ENCODE measurements at places on chromosomes 13 and 19.

GRCh38 chr13:66981912-66982311 lies 248.2 kb downstream of the PCDH9 start:
- no peak for DNase-seq

DNA sequence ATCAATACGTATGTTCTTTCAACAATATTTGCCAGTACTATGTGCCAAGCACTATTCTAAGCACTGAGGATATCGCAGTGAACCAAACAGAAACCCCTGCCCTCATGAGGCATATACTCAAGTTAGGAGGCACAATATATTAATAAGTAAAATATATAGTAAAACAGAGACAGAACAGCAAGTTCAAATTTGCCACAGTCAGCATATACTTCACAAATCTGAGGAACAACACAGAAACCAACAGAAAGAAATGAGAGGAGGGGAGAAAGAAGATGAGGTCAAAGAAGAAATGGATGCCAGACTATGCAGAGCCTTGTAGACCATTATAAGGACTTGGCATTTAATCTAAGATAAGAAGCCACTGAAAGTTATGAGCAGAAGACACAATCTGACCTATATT lies 59.9 kb downstream of the KATNAL1 start:
- no peak for DNase-seq

- no peak for DNase-seq
Observed at GRCh38 chr13:75861786-75862185, 225.7 kb downstream of the LMO7 start.

GRCh38 chr13:109113427-109113826 lies 484.0 kb downstream of the MYO16 start:
- no peak for DNase-seq

DNA sequence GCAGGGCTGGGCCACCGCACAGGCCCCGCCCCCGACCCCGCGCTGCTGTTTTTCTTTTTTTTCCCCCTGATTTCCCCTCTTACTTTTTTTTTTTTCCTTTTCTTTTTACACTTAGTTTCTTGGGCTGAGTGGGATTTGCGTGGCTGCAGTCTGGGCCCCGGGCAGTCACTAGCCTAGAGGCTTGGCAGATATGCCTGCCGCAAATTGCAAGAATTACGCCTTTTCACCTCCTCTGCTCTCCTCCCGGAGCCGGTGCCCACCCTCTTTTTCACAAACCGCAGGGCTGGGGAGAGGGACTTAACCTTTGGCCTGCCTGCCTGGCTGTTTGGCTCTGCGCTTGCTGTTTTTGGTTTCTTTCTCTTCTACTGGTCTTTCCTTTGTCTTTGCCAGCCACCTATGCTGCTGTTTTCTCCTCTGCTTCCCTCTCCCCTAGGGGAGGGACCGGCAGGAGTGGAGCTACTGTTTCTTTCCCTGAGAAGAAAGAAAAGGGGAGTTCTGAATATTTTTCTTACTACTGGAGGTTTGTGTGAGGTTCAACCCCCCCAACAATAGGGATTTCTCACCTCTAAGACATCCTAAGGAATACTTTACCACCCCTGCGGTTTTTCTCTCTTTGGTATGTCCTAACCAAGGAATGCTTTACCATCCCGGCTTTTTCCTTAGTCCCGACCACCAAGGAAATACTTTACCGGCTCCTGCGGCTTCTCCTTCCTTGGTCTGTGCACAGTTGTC lies 11.0 kb downstream of the ZNF552 start:
- DNase-seq = no peak

- DNase-seq = no peak
Observed at GRCh38 chr13:79346300-79346914, 59.6 kb downstream of the RBM26 start.

- DNase-seq = no peak
Observed at GRCh38 chr13:33194820-33195692, 90.5 kb downstream of the STARD13 start.

DNA sequence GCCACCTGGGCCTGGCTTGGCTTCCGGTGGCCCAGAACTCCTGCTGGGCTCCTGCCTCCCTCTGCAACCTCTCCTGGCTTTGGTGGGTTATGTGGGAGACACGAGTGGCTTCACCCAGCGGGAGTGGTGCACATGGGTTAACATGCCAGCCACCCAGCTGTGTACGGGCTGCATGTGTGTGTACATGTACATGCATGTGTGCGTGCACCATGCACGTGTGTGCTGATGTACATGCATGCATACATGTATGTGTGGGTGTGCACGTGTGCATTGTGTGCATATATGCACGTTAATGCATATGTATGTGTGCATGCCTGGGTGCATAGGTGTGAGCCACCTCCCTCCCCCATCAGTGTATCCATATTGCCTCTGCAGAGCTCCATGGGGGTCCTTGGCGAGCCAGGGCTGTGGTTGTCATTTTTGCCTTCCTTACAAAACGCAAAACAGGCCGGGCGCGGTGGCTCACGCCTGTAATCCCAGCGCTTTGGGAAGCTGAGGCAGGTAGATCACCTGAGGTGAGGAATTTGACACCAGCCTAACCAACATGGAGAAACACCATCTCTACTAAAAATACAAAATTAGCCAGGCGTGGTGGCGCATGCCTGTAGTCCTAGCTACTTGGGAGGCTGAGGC lies 12.5 kb downstream of the GNA11 start:
- no peak for DNase-seq

- no peak for DNase-seq
Observed at GRCh38 chr13:44311011-44311780, 62.4 kb upstream of the SERP2 start.

DNA sequence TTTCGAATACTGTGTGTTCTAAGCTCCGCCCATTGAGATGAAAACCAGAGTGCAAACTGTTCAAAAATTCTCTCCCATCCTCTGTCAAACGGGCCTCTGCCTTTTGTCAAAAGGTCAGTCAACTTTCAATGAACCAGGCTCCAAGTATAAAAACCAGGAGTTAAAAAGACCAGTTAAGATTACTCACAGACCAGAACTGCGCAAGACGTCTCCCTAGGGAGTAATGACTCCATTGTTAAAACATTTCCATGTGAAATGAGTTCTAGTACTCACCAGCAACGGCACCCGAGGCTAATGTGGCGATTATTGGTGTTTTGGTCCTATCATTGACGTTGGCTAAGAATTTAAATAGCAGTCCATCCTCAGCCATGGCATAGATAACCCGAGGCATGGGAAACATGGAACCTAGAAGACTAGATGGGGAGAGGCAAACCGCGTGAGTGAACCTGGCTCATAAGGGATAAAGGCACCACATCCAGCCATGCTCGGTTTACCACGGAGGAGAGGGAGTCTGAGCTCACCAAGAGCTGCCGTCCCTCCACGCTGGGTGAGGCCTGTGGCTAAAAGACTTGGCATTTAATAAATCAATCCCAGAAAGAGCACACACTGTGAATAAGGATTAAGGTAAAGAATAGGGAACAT lies 73.3 kb downstream of the SLC7A1 start:
- DNase-seq = no peak

DNA sequence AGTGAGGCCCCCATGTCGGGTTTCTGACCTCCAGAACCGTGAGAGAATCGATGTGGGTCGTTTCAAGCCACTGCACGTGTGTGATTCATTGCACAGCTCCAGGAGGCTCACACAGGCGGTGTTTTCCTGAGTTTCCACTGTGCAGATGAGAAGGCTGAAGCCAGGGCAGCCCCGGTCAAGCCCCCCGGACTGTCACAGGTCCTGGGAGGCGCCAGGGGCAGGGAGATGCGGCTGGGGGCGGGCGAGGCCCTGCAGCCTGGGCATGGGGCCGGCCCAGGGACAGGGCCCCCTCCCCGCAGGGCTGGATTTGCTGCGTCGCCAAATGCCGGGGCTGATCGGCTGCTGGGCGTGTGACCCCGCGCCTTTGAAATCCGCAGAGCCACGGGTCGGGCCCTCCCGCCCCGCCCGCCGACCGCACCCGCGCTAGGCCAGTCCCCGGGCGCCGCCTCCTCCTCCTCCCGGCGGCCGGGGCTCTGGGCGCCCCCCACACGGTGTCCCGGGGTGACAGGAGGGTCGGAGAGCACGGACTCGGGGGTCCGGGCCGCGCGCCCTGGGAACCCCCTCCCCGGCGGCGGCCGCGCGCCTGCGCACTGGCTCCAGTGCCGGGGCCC lies 9.9 kb upstream of the MKNK2 start:
- DNase-seq = no peak

GRCh38 chr19:34452723-34453122 lies 24.5 kb downstream of the UBA2 start:
- no peak for DNase-seq

DNA sequence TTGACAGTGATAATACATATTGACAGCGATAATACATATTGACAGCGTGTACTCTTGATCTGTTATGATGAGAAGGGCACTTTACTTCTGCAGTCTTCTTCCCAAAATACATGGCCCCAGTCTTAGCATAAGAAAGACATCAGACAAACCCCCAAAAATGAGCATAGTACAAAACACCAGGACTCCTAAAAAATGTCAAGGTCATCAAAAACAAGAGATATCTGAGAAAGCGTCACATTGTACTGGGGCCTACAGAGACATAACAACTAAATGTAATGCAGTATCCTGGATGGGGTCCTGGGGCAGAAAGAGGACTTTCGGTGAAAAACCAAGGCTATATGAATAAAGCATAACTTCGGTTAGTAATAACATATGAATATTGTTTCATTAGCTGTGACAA lies 731.5 kb upstream of the SGCG start:
- no peak for DNase-seq

GRCh38 chr19:8423817-8424223 lies 10.7 kb downstream of the MARCHF2 start:
- no peak for DNase-seq

DNA sequence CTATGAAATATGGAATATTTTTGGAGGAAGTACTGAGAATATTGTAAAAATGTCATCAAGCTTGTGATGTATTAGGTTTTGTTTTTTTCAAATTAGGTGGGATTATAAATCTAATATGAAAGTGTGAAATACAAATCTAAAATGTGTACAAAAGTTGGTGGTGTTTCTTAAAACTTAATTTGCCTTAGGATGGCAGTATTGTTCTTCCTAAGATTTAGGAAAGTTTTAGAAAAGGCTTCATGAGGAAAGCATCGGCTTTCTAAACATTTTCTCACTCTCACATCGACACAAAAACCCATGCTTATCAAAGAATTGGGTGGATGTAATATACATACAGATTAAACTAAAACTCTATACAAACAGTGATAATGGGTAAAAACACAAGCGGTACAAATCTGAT lies 972.0 kb upstream of the PCDH20 start:
- no peak for DNase-seq

GRCh38 chr19:38055010-38055409 lies 148.0 kb downstream of the SIPA1L3 start:
- no peak for DNase-seq

DNA sequence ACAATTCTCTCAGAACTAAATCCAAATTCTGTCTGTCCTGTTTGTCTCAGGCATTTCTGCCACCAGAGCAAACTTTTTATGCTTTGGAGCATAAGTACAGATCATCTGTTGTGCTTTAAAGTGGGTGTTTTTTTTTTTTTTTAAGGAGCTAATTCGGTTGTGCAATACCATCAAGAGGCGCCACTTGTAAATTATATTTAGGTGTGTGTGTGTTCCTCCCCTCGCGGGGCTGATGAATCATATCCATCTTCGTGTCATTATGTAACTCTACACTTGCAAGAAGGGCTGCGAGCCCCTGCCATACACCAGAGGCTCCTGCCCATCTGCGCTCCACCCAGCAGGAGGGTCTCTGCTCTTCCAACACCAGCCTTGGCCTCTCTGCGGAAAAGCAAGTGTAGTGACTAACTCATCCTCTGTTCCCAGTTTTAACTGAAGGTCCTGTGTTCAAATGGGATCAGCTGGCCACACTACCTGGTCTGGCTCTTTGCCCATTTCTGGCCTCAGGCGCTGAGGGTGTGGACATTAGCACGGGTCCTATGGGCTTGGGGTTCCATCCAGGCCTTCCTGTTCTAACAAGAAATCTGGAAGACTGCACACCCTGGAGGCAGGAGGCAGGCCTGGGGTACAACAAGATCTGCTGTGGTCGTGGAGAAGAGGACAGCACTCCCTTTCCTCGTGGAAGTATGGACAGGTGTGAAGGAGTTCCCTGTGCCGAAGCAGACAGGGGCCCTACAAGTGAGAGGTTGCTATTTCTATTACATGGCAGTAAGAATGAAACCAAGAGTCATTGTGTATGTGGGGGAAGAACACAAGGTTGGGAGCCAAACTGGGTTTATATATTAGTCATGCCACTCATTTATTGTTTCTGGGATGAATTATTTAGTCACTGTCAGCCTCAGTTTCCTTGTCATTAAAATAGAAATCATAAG lies 96.1 kb upstream of the MBNL2 start:
- no peak for DNase-seq

DNA sequence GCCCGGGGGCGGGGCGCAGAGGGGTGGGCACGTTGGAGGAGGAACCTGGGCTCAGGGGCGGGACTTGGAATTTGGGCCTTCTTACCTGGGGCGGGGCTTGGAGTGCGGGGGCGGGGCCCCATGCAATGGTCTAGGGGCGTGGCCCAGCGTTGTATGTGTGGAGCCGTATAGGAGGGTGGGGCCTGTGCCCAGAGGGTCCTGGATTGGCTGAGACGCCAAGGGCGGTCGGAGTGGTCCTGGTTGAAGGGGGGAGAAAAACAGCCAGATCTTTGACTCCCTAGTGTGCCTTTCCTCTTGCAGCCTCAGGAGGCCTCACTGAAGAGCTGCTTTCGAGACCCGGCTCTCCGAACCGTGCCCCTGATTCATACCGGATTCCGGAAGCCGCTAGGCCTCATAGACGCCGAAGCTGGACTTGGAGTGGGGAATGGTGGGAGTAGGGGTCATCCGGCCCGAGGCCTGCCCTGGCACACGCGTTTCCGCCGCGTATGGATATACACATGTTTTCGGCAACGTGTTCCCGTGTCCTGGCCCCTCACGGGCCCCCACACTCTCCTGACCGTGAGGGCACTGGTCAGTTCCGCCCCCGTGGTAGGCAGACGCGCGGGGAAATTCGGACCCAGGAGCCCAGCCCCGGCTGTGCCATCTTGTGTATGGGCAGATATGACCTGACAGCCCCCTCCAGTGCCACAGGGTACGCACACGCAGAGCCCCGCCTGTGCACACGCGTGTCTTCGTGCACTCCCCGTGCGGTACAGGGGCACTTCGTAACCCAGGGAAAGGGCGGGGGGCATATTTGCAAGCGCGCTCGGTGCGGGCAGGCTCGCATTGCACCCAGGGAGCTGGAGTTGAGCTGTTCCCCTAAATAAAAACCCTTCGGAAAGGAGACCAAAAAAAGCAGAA lies 661 bp upstream of the PRR12 start:
- DNase-seq = peak; percentile 91

DNA sequence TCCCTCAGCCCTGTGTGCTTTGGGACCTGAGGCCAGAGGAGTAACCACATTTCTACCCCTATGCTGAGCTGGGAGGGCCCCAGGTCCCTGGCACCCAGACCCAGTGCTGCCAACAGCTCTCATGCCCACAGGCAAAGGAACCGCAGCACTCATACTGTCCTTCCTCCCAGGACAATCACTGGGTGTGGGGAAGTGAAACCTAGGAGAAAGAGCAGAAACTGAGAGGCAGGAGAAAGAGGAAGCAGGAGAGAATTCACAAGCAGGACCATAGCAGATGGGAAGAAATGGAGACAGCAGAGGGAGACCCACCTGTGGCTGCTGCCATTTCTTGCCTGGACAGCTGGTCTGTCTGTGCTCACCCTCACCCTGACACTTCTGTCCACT lies 18.9 kb downstream of the CCDC97 start:
- DNase-seq = no peak

- no peak for DNase-seq
Observed at GRCh38 chr13:106373989-106374572, 161.4 kb downstream of the EFNB2 start.

GRCh38 chr13:26989261-26989956 lies 182.2 kb downstream of the USP12 start:
- no peak for DNase-seq

Measured in activated CD4-positive, alpha-beta T cell treated with anti-CD3 and anti-CD28 coated beads, Interleukin-2, amount 50 U/mL, for 1 hour (primary cell).